ENCODE measurements at places on chromosomes 4 and X. TPM values are rescaled to one million over a fixed set of nuclear protein-coding genes. Genes with fewer than 3 reads are reported as not detected.

RASL11B gene
- 1.3 TPM for total RNA-seq

NMU gene
- total RNA-seq = 4.2 TPM

GNRHR gene
- total RNA-seq = 0.13 TPM

RIBC1 gene
- total RNA-seq = 0.26 TPM

FGF2 gene
- total RNA-seq = 14.8 TPM

HEPH gene
- under 0.01 TPM for total RNA-seq

RTL9 gene
- total RNA-seq = not detected

CABS1 gene
- total RNA-seq = not detected

INPP4B gene
- 63.2 TPM for total RNA-seq

IL1RAPL2 gene
- total RNA-seq = 0.13 TPM

PDE5A gene
- total RNA-seq = 10.1 TPM

CSAG1 gene
- total RNA-seq = not detected

P2RY8 gene
- total RNA-seq = not detected

SSR4 gene
- total RNA-seq = 136 TPM

SHROOM4 gene
- total RNA-seq = 0.51 TPM

PROM1 gene
- total RNA-seq = 0.26 TPM

MAGEA2 gene
- not detected for total RNA-seq

UGT2B17 gene
- total RNA-seq = not detected

HTR2C gene
- total RNA-seq = not detected

APBB2 gene
- 45.2 TPM for total RNA-seq

CXorf58 gene
- not detected for total RNA-seq

KIAA1210 gene
- total RNA-seq = not detected

TLL1 gene
- total RNA-seq = 0.53 TPM
